Right ventricle myocardium superior (tissue), 1 donor: ENCODE measurements at places on chromosomes 7 and 10.

DNA sequence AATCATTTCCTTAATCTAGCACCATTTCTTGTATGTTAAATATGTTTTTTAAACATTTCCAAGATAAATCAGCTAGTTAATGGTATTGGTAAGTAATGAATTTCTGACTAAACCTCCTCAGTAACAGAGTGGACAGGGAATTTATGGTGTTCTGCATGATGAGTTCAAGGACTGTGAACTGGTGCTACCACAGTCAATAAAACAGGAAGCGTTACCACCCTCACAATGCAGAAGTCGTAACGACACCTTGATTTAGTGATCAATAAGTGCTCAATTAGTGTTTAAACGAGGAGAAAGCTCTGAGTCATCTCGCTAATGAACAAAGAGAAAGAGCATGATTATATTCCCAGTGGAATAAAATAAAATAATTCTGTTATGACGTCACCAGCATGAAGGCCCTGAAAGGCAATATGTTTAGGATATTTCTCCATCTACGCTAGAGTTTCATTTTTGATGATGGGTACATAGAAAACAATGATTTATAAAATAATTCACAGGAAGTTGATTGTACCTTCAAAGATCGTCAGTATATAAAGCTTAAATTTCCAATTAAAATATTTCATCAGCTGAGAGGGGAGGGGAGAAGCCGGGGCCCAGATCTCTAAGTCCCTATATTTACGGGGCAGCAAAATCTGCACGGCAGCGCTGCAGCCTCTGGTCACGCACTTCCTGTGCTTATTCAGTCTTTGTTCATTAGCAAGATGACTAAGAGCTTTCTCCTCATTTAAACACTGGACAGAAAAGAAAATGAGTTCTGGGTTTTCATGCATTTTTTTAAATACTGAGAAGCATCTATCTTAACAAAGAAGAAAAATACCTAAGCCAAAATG, 400.5 kb downstream of the PTPRN2 start:
- no peak for DNase-seq

- DNase-seq: no peak
These were observed 336.6 kb downstream of the HGF start for GRCh38 chr7:81433206-81433605.

DNA sequence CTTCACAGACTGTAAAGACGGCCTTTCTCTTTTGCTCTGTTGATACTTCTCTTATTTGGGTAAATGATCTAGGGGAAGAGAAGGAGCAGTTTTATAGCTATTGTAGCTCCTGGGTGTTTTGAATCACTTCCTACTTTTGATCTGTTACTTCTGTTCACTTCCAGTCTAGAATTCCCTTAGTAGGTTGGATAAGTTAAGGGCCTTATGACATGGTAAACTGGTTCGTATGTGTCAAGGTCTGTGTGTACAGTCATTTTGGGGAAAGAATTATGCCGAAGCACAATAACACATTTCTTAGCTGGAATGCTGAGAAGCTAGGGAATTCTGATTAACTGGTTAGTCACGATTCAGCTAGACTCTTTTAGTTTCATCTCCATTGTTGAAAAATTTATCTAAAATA, 8.1 kb downstream of the DENND10 start:
- DNase-seq: no peak

DNA sequence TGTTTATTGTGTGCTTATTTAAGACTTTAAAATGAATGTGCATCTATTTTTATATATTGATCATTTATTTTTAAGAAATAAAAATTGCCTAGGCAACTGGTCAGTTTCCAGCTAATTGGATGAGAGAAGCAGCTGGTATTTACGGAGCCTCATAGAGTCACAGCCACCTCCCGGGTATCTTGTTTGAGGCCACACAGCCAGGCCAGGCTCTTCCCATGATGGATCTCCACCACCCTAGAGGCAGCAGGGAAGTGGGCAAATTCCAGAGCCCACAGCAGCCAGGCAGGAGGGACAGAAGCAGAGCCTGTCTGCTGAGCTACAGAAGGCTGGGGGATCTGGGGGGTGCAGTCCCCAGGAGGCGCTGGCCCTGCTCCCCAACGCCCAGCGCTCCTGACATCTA, 61.6 kb downstream of the CLEC2L start:
- no peak for DNase-seq

DNA sequence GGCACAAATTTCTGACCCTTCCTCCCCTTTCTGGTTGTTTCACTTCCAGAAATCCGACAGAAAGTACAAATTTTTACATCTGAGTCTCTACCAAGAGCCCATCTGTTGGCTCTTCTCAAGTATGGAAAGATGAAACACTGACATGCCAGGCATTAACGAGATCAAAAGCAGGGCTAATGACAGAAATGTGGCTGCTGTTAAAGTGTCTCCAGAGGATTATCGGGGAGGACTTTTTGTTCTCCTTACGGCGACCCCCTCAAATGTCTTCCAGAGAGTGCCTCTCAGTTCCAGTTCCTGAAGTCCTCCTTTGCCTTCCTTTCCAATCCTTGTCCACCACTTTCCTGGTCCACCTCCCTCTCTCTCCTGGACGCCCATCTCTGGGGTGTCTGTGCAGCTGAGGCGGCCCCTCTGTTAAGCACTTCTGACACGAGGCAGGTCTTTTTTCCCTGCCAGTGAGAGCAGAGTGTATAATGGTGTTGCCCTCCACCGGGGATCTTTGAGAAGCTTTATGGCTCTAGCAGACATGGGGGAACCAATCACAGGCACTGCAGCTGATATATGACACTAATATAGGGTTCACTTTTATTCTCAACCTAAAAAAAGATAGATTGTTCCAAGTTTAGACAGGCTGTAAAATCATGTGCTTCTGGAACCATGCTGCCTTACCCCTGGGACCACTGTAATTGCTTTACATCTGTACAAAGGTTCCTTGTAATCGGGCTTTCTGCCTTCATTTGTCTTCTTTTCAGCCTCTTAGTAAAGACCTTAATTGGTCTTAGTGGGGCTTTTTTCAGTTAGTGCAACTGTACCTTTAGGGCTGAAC, 757.1 kb downstream of the AUTS2 start:
- DNase-seq: no peak

- DNase-seq: no peak
These were observed 6.9 kb downstream of the FAM241B start for GRCh38 chr10:69636626-69637605.

- no peak for DNase-seq
These were observed 24.9 kb upstream of the TNRC18 start for GRCh38 chr7:5448378-5449037.

DNA sequence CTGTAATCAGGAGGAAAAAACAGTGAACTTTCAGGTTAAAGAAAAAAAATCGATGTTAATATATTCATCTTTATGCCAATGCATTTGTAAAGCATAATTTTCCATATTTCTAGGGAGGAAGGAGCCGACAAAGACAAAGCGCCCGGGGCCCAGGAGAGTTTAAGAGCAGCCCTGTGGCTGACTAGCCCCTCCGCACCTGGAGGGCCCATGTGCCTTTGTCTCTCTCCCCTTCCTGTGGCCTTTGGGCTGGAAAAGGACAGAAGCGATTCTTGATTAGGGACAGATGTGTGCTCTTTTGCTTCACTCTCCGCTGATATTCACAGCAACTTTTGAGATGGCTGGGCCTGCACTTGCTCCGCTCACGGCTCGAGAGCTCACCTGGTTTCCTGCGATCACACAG, 23.1 kb downstream of the DDC start:
- no peak for DNase-seq

DNA sequence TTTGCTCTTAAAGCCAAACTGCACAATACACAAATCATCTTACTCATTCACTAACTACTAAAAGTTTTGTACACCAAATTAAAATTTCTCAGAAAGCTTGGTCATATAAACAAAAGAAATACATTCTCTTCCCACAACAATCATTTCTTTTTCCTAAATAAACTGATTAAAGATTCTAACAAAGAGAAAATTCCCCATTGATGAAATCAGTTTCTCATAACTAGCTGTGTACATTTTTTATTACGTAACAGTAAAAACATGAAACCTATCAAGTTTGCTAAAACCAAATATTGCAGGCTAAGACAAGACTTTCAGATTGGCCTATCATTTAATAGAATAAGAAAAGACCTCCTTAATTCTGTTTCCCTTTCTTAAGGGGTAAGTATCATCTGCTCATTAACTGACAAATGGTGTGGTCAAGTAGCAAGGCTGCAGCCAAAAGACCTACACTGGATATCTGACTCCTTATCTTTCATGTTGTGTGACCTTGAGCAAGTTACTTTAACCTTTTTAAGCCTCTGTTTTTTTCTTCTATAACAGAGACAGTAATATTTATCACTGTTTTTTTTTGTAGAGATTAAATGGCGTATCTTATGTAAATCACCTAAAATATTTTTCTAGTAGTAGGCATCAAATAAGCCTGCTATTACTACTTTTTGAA, 22.4 kb downstream of the NAMPT start:
- no peak for DNase-seq

DNA sequence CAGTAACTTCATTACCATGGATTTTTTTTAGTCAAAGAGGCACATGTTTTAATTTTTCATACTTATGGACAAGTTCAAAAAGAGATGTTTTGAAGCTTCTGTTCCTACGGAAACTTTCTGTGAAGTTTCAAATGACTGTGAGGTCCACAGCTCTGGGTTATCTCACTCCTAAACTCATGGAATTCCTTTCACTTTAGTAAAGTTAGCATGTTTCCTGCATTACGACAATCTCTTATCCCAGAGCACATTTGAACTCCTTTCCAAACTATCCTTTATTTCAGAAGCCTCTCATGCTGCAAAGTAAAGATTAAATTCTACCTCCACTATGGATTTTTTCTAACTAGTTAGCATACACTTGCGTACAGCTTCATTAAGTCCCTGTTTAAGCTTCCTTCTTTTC, 15.3 kb upstream of the ADD3 start:
- no peak for DNase-seq

GRCh38 chr10:88477343-88478085, 105.6 kb downstream of the RNLS start:
- no peak for DNase-seq

- DNase-seq: peak; percentile 86
These were observed 3.4 kb downstream of the IGFBP3 start for GRCh38 chr7:45917658-45918057.

GRCh38 chr7:146414937-146415336, 298.3 kb downstream of the CNTNAP2 start:
- no peak for DNase-seq

DNA sequence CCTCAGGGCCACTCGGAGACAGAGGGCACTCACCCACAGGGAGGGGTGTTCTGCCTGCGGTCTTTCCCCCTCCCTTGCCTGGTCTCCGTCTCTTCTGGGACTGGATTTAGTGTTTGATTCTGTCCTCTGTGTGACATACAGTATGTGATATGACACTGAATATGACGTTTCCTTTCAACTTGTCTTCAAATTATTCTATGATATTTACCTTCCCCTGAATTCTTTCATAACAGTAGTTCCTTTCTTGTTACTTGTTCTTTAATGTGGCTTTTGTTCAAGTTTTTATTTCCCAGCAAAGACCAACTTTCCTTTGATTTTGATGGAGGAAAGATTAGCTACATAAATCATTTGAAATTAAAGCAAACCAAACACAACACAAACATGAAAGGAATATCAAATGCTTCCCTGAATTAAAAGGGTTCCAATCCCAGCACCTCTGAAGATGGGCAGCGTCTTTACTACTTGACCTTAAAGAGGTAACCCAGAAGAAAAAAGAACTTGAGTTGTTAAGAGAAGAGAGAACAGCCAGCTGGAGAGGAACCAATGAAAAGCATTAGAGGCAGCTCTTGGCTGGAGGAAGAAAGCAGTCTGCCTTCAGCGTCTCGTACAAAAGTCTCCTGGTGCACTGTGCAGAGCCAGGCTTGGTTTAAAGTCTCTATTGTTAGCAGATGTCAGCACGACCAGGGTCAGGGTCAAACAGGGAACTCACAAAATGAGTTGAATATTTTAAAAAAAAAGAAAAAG, 18.3 kb upstream of the RHEB start:
- DNase-seq: no peak

GRCh38 chr7:1219498-1219897, 13.2 kb upstream of the UNCX start:
- DNase-seq: no peak

GRCh38 chr10:121754666-121755065, 156.4 kb upstream of the FGFR2 start:
- no peak for DNase-seq

- DNase-seq: no peak
These were observed 66.8 kb upstream of the EXOC4 start for GRCh38 chr7:133186060-133186459.

GRCh38 chr10:30774261-30774660, 144.7 kb upstream of the LYZL2 start:
- DNase-seq: no peak

DNA sequence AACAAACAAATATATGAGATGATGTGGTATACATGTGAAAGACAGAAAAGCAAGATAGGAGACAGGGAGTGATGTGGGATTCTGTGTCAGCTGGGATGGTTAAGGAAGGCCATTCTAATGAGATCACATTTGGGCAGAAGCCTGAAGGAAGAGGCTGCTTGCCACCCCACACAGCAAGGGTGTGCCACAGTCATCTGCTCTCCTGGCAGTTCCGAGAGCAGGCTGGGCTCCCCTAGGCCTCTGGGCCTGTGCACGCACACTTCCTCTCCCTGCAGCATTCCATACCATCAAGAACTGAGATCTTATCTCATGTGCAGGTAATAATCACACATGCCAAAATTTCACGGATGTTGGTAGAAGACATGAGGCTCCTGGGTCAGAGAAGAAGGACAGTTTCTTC, 43.1 kb downstream of the SYPL1 start:
- DNase-seq: no peak

- no peak for DNase-seq
These were observed 156.2 kb downstream of the AUTS2 start for GRCh38 chr7:69754476-69754875.

- DNase-seq: peak; percentile 68
These were observed 105.7 kb downstream of the ST8SIA6 start for GRCh38 chr10:17348501-17349349.

- DNase-seq: peak; percentile 83
These were observed 82.3 kb upstream of the GPR26 start for GRCh38 chr10:123583639-123584418.

DNA sequence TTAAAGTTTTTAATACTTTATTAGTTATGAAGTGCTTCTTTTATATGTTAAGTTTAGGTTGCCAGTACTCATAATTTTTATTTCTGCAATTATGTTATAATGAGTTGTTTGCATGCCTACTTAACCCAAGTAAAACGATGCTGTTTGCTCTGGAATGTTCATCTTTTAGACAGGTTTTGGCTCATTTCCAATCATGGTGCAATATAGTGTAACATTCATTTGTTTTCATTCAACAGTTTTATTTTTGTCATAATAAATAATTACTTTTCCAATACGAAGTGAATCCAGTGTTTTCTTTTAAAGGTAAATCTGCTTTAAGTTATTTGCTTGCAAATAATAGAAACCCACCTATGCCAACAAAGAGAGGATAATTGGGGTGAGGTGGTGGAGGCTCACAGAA, 22.1 kb downstream of the ARL5B start:
- no peak for DNase-seq

- DNase-seq: no peak
These were observed 272.8 kb upstream of the IMMP2L start for GRCh38 chr7:111835066-111835465.
